ENCODE measurements at places on chromosomes 4 and X.

GRCh38 chr4:146450524-146450923 is 71.2 kb downstream of the SLC10A7 start:
- no peak for DNase-seq

DNA sequence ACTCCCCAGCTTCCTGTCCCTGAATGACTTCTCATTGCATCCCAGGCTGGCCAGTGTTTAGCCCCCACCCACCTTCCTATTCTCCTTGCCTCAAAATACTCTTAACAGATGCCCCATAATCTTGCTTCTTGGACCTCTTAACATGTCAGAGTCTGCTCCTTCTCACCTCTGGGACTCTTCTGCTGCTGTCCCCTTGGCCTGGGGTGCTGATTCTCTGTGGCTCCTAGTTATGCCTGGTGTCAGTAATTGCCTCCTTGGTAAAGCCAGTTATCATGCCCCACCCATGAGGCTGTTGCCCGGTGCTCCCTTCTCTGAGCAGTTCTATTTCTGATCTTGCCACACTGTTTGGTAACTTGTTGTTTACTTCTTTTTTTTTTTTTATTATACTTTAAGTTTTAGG is 256.8 kb downstream of the STIM2 start:
- no peak for DNase-seq

DNA sequence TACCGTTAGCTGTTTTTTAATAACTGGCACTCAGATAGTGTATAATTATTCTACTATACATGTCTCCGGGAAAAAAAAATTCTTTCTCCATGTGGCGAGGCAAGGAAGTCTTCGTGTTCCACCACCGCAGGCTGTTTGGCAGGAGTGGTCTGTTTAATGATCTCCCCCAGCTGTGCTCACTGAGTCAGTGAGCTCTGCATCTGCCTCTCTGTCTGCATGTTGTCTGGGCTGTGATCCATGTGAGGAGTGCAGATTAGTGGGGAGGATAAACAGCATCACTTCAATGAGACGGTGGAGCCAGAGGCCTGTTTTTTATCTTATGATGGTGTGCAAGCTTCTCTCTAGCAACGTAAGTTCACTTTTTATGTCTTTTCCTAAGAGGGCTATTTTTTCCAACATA is 69.8 kb downstream of the RPS3A start:
- no peak for DNase-seq

GRCh38 chr4:824461-825062 is 1.4 kb downstream of the CPLX1 start:
- no peak for DNase-seq

- no peak for DNase-seq
These were observed 31.7 kb upstream of the TMSB15A start for GRCh38 chrX:102548231-102548630.

DNA sequence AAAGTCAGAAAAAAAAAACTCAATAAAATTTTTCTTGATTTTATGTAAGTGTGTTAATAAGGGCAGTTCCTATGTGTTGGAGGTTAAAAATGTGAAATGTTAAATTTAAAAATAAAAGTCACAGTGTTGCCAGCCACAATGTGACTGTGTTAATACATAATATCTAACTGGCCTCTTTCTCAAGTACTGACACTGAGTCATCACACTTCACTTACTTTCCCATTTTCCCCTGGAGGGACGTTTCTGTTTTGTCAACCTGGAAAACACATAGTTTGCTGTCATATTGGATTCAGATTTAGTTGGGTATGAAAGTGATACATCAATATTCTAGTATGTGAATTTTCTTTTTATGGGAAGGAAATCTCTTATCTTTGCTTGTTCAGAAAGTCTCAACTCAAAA is 46.4 kb downstream of the ARHGEF38 start:
- no peak for DNase-seq

GRCh38 chrX:22196149-22196548 is 76.6 kb upstream of the CBLL2 start:
- no peak for DNase-seq
